Gastroesophageal sphincter (tissue), 4 donors: ENCODE measurements at places on chromosomes 7 and 10. TPM values are rescaled to one million over a fixed set of nuclear protein-coding genes. Genes with fewer than 3 reads are reported as not detected.

DNA sequence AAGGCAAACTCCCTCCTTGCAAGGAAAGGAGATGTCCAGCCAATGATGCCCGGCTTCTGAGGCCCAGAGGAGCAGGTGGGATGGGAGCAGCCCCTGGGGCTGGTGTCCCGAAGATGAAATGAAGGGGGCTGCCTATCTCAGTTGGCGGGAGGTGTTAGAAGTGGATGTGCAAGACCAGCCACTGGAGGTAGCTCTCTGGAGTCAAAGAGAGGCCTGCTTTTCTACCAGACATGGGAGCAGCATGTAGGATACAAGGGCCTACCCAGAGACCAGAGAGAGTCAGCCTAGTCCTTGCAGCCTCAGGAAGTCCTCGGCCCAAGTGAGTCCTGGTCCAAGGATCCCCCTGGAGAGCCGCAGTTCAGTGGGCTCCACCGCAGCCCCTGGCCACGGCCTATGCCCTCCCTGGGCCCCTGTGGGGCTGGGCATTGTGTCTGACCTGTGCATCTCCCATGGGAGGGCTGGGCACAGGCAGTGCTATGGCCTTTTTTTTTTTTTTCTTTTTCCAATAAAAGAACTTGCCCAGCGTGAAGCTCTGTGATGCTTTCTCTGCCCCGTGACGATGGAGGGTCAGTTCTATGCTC, 17.7 kb downstream of the GOLGA7B start:
- ATAC-seq, result no peak

GRCh38 chr7:2520761-2521290, 1.3 kb downstream of the LFNG start:
- ATAC-seq, result no peak

GRCh38 chr7:48610705-48611104, 313.6 kb upstream of the CDC14C start:
- ATAC-seq, result no peak

DNA sequence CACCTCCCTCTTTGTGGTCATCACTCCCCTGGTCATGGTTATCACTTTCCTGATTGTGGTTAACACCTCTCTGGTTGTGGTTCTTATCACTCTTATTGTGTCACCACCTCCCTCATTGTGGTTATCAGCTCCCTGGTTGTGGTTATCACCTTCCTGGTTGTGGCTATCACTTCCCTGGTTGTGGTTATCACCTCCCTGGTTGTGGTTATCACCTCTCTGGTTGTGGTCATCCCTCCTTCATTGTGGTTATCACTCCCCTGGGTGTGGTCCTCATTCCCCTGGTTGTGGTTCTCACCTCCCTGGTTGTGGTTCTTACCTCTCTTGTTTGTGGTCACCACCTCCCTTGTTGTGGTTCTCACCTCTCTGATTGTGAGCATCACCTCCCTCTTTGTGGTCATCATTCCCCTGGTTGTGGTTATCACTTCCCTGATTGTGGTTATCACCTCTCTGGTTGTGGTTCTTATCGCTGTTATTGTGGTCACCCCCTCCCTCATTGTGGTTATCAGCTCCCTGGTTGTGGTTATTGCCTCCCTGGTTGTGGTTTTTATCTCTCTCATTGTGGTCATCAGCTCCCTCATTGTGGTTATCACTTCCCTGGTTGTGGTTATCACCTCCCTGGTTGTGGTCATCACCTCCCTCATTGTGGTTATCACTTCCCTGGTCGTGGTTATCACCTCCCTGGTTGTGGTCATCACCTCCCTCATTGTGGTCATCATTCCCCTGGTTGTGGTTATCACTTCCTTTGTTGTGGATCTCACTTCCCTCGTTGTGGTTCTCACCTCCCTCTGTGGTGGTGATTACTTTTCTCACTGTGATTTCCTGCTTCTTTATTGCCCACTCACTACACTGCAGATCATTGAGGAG, 106.7 kb downstream of the GPR26 start:
- ATAC-seq, result no peak

GRCh38 chr7:69412331-69413146, 185.7 kb upstream of the AUTS2 start:
- peak; percentile 55 for ATAC-seq

DNA sequence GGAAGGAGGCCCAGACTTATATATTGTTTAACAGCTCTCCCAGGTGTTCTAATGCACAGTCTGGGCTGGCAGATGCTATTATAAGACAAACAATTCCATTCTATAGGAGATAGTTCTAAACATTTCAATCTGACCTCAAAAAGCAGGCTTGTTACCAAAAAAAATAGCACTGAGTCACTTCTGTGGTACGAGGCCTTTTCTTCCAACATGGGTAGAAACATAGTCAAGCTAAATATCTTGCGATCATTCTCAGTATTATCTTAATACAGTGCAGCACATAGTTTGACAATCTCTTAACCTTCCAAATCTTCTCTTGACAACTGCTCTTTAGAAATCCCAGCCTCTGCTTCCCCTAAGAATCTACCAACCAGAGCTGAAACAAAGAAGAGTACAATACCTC, 46.6 kb upstream of the MKX start:
- no peak for ATAC-seq

DNA sequence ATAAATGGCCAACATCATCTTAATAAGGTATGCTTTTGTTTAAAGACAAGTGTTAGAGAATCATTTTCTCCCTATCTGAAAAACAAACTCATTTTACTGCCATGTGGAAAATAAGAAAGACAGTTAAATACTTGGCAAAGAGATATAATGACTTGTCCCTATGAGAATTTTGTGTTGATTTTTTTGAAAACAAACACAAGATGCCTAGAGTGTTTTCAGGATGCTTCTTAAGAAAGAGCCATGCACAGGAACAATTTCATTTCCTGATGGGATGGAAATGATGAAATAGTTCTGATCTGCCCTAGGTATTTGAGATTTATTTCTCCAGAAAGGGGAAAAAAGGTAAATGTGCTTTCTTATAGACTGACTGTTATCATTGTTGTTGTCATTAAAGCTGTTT, 237.5 kb upstream of the GNAI1 start:
- no peak for ATAC-seq

- ATAC-seq, result peak; percentile 81
These were observed 2.8 kb downstream of the FAM180A start for GRCh38 chr7:135745703-135746312.

DNA sequence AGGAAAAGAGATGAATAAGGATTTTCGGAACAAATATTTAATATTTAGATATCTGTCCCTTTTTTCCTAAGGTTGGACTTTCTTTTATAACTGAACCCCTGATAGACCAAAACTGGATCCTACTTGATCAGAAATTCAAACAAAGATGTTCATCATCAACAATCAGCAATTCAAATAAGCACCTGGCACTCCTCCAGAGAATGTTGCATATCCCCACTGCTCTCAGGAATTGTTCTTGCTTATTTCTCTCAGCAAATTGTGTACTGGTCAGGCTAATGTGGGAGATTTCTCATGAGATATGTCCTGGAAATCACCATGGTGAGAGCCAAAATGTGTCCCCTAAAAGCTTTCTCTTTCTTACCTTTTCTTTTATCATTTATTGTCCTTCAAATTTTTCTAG, 40.3 kb upstream of the LHFPL3 start:
- no peak for ATAC-seq

DNA sequence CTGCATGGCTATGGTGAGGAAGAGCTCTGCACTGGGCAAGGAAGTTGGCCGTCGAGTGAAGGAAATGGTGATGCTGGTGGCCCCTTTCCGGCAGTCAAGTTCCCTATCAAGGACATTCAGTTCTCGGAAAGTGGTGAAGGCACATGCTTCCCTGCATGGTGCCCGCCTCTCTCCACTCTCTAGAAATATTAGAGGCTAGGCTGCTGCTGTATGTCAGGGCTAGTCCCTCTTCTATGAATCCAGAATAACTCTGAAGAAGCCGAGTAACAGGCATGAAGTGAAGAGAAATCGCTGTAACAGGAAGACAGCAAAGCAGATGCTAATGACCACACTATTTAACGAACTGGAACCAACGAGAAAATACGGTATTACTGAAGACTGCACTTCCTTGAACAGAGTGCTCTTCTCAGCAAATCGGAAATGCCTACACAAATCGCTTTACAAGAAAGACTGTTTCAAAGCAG, 5.4 kb downstream of the IDI1 start:
- ATAC-seq, result peak; percentile 69

- ATAC-seq, result no peak
These were observed 2.0 kb upstream of the KIF11 start for GRCh38 chr10:92590623-92591549.

DNA sequence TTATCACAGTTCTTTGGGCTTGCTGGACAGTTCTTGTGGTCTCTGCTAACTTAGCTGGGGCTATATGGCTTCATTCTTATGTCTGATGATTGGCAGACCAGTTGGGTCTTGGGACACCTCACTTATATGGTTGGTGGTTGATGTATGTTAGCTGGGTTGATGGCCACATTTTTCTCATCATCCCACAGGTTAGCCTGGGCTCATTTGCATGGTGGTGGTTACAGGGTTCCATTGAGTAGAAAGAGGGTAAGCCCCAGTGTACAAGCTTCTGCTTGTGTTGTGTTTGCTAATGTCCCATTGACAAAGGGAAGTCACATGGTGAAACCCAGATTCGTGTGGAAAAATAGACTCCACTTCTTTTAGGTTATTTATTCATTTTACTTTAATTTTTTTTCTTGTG, 40.6 kb downstream of the TMEM60 start:
- ATAC-seq, result no peak

DNA sequence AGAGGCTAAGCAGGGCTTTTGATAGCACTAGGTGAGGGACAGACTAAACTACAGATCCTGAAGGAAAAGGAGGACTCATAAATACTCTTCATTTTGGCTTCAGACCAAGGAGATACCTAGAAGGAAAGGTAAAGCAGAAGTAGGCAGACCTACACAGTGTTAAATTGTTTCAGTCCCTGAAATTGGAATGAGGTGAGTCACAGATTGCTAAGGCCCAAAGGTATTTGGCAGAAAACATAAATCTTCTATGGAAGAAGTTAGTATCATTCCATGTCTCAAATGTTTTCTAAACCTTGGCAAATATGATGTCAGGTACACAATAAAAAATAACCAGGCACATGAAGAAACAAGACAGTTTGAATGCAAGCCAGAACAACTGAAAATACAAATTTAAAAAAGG, 30.0 kb downstream of the MTERF1 start:
- ATAC-seq, result no peak

DNA sequence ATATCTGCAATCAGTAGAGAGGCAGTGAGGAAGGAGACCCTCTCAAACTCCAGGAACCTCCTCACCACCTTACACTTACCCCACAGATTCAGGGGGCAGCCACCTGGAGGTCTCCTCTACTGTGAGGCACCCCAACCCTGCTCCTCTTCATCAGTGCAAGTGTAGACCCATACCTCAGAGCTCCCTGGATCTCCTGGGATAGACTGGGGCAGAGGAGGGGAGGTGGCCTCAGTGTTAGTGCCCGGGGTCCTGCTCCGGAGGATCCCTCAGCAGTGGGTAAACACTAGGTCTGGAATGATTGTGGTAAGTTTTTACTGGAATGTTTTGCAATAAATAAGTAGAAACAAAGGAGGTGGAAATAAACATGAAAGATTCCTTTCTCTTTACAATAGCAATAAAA, 31.1 kb downstream of the ANTXRL start:
- ATAC-seq, result no peak

- ATAC-seq, result no peak
These were observed 34.1 kb downstream of the OSBPL3 start for GRCh38 chr7:24945899-24946298.

GRCh38 chr7:134619627-134620331, 26.9 kb upstream of the BPGM start:
- ATAC-seq, result no peak

- no peak for ATAC-seq
These were observed 809.7 kb downstream of the IPMK start for GRCh38 chr10:57457972-57458512.

GRCh38 chr7:89681448-89681847, 472.8 kb upstream of the STEAP1 start:
- ATAC-seq, result no peak

GRCh38 chr7:66409493-66409892, 204.4 kb downstream of the TPST1 start:
- ATAC-seq, result no peak

DNA sequence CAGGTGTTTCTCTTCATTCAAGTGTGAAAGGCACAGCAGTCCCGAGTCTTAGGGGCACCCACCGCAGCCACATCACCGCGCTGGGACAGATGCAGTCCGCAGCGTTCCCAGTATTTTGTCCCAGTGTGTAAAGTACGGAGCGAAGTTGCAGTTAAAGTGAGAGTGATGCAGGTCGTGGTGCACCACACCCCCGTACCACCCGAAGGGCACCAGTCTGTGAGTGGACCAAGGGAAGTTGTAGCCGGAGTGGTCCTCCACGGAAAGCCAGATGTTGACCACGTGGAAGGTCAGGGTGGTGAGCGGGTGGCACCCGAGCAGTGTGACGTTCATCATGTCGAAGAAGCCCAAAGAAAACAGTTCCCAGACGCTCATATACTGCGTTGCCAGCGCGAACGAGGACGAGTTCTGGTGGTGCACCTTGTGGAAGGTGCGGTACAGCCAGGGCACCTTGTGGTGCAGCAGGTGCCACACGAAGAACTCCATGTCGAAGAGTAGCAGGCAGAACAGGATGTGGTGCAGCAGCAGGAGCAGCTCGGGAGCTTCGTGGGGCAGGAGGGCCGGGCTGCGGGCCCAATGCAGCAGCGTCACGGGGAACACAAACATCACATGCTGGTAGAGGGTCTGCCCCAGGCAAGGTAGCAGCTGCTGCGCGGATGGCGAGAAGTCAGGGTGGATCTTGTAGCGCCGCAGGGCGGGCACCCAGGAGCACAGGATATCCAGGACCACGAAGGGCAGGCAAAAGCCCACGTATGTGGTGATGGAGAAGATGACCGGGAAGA, 526 bp downstream of the CH25H start:
- peak; percentile 44 for ATAC-seq

DNA sequence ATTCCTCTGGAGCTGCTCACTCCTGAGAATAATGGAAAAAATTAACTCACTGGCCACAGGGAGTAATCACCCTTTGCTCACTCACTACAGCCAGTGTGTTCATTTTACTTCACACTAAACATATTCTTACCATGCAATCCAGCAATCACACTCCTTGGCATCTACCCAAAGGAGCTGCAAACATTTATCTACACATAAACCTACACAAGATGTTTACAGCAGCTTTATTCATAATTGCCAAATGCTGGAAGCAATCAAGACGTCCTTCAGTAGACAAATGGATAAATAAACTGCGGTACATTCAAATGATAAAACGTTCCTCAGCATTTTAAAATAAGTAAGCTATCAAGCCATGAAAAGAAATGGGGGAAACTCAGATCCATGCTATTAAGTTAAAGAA, 34.2 kb upstream of the POM121L12 start:
- ATAC-seq, result no peak

ZNF479 gene
- not detected for total RNA-seq

LIPF gene
- not detected for total RNA-seq

CFAP70 gene
- 1.8 TPM for total RNA-seq

MYL10 gene
- total RNA-seq, result not detected

TMEM236 gene
- total RNA-seq, result 0.16 TPM

FAM13C gene
- total RNA-seq, result 53.4 TPM

NRG3 gene
- total RNA-seq, result 0.54 TPM

ITIH5 gene
- total RNA-seq, result 39.1 TPM
